Fibroblast of skin of left quadriceps (primary cell): ENCODE measurements at places on chromosomes 2 and 18.

DNA sequence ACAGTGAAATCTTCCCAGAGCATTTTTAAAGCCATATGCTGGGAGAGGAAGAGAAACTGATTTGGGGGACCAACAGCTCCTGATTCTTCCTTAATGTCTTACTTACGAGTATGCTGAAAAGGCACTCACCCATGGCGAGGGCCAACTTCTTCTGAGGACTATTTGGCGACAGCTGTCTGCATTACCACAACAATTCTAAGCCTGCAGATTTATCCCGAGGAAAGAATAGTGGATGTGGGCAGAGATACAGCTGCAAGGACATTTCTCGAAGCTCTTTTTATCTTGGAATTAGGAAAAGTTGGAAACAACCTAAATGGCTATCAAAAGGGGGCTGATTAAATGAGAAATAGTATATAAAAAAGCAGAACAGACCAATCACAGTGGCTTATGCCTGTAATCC is 40.3 kb upstream of the FHL2 start:
- DNase-seq = no peak

- DNase-seq = no peak
Observed at GRCh38 chr2:1864301-1864980, 120.1 kb upstream of the PXDN start.

DNA sequence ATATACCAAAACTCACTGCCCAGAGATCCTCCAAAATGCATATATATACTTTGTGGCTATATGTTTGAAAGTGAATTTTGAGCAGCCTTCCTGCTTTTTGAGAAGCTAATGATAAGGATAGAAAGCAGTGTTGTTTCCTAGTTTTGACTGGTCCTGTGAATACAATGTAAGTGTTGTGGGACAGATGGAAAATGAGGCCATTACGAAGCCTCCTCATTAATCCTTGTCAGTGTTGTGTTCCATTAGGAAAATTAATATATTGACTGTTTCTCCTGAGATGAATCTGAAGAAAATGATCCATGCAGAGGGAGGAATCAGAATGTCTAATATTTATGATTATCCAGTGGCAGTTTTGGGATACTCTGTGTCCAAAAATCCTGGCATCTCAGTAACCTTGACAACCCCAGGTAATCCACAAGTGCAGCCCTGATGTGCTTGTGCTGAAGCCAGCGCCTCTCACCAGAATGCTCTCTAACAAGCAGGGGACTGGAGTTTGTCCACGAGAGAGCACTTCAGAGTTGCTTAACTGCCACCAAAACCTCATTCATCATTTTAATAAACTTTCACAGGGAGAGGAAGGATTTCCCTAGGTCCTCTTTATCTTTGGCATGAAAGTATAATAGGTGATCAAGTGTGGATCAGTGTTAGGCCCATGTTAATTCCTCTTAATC is 418.6 kb downstream of the CMPK2 start:
- DNase-seq = no peak

DNA sequence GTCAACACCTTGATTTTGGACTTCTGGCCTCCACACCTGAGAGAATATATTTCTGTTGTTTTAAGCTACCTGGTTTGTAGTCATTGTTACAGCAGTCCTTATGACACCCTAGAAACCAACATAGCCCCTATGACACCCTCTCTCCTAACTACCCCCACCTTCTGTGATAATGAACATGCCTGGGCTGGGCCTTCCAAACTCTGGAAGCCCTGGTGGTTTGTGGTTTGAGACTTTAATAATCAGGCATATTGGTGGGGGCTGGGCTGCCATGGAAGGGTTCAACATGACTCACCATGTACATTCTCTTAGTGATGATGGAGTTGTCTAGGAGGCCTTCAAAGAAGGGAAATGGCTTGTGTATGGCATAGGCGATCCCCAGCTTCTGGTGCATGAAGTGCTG is 3.3 kb downstream of the SP110 start:
- DNase-seq = no peak

DNA sequence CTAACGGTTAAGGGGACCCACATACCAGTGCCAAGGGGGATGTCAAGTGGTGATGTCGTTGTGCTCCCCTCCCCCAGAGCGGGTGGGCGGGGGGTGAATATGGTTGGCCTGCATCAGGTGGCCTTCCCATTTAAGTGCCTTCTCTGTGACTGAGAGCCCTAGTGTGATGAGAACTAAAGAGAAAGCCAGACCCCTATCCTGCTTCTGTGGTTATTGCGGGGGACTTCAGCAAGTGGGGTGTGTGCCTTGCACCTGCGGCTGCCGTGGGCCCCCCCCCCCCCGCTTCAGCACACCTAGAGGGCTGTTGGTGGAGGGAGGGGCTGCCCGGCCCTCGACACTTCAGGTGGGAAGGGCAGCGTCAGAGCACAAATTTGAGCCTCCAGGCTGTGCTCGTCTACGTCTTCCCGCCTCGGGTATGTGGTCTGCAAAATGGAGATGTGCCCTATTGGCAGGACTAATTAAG is 6.1 kb downstream of the CTDSP1 start:
- DNase-seq = no peak

GRCh38 chr2:8540552-8541055 is 141.3 kb upstream of the ID2 start:
- DNase-seq = no peak

GRCh38 chr2:191641609-191642008 is 36.3 kb upstream of the NABP1 start:
- no peak for DNase-seq

DNA sequence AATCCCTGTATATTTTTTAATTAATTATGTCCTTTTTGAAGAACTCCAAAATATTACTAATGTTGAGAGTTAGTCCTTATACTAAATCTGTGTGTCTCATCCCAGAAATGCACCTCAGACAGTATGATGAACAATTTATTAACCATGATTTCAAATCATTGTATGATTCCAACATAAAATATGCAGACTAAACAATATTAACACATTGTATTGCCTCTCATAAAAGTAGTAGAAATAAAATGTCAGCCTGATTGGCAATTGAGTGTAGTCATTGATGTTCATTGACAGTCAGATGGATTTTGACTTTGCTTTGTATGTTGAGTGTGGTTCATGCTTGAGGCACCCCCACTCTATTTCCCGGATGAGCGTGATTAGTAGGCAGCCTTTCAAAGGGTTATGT is 57.5 kb downstream of the KCTD18 start:
- DNase-seq = no peak

DNA sequence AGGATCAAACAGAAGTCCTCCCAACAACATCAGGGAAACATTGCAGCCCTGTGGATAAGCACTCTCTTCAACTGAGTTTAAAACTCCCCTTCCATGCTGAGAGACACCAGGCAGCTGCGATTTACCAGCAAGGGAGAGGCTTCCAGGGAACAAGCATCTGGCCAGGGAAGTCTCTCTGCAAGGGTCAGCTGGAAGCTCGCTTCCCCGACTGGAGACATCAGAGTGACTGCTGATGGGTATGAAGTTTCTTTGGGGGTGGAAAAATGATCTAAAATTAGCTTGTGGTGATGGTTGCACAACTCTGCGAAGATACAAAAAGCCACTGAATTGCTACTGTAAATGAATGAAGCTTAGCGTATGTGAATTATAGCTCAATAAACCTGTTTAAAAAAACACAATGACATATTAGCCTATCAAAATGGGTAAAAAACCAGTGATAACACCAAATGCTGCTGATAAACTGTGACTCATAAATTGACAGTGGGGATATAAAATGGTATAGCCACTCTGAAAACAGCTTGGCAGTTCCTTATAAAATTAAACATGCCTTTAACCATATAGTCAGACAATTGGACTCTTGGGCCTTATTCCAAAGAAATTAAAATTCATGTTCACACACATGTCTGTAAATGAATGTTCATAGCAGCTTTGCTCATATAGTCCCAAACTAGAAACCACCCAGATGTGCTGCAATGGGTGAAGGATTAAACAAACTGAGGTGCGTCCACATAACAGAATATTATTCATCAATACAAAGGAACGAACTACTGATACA is 1082.0 kb downstream of the SOCS6 start:
- DNase-seq = no peak

DNA sequence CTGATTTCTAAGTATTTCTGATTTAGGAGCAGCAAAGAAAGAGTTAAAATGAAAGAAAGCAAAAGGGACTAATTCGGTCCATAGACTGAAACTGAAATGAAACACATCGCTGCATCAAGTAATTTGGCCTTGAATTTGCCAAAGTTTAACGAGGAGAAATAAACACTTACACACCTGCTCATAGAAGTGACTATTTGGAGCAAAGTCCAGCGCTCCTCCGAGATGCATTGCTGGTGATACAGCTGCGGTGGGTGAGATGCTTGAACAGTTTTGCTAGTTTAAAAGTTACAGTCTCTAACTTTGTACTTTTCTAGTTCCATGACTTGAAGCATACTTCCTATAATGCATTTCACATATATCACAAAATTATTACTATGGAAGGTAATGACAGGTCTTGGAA is 18.3 kb downstream of the GALR1 start:
- no peak for DNase-seq

DNA sequence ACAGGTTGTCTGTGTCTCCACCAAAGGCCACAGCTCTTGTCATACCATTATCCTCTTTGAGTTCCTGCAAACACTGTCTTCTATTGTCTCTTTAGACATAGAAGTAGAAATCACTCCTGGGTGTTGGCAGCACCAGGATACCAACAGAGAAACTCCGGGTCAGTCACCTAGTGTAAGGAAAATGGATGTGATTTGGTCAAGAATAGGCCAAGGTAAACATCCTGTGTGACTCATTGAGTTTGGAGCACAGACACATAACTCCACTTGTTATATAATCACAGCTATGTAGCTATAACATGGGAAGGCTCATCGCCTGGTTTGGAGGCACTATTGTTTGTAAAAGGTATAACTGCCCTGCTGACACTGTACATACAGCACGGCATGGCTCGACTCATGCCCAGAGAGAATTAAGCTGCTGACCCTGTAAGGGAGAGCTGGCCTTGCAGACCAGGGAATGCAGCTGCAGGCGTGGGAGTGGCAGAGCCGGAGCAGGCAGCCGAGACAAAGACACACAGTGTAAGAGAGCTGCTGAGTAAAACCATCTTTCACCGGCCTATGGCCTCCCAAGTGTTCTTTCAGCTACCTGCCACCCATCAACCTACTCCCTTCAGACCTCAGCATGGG is 3.4 kb upstream of the TXNL1 start:
- no peak for DNase-seq

DNA sequence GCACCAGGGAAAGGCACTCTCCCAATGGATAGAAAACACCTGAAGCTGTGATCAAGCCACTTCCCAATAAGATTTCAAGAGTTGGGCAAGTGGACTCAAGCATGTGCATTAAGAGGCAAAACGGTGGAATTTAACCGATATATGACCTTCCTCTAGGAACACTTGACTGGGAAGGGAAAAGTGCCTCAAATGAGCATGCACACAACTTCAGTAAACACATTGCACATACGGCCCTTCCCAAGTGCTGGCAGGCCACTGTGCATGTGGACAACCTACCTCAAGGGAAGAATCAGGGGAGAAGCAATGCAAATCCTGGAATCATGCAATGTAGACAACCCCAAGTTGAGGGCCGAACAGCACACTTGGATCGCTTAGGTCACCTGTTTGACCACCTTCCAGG is 23.9 kb upstream of the SH3RF3 start:
- no peak for DNase-seq

- DNase-seq = no peak
Observed at GRCh38 chr18:33960417-33960816, 264.3 kb downstream of the NOL4 start.

- DNase-seq = no peak
Observed at GRCh38 chr2:210428393-210429179, 48.0 kb downstream of the LANCL1 start.

DNA sequence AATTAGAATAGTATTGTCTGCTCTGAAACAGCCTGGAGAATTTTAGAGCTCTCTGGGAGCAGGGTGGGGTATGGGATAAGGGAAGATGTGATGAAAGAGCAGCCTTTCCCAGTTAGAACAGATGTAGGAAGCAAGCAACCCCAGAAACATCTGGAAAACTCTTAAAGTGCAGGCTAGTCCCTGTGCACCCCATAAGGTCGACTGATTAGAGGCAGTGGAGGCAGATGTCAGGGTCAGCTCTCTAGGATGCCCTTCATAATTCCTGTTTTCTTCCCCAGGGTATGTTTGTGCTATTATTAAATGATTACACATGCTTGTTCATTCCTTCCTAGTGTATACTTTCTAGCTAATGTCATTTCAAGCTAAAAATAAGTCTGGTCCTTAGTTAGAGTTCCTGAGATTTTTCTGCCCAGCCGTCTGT is 41.7 kb downstream of the PTPRM start:
- DNase-seq = peak; percentile 53

DNA sequence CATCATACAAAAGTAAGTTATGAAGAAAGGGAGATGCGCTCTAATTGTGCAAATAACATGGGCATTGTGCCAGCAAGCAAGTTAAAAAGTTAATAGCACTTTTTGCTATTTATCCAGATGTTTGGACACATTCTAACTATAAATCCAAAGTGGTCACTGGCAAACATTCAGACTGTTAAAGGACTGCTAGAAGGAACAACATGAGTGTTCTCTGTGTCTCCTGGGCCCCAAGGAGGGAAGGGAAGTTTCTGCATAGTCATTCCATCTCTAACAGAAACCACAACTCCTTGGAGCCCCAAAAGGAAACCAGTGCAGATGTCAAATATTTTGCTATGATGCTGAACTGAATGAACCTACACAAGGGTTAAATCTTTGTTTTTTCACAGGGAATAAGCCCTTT is 213.3 kb upstream of the HNRNPA3 start:
- DNase-seq = peak; percentile 82

GRCh38 chr2:206324869-206325268 is 50.4 kb downstream of the ZDBF2 start:
- no peak for DNase-seq

- no peak for DNase-seq
Observed at GRCh38 chr2:15890936-15891905, 49.1 kb upstream of the MYCN start.

DNA sequence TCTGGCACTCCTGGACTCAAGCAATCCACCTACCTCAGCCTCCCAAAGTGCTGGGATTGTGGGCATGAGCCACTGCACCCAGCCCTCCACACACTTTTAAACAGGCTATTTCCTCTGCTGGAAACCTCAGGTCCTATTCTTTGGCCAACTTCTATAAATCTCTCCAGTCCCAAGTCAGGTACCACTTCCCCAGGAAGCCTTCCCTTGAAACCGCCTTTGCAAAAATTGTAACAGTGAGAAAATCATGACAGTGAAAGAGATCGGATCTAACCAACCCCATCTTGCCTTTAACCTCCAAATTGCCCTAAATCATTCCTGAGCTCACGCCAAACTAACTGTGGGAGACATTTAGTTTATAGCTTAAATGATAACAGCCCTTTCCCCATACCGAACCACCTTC is 67.3 kb upstream of the CABLES1 start:
- DNase-seq = no peak

- DNase-seq = no peak
Observed at GRCh38 chr2:78779761-78780160, 245.7 kb upstream of the REG3G start.

- DNase-seq = peak; percentile 73
Observed at GRCh38 chr2:207163053-207163755, 2.5 kb downstream of the KLF7 start.

- DNase-seq = no peak
Observed at GRCh38 chr18:46578987-46579386, 78.0 kb downstream of the LOXHD1 start.
